ENCODE measurements at places on chromosomes 4 and X.

GRCh38 chr4:28391877-28392276 lies 1531.2 kb downstream of the STIM2 start:
- no peak for DNase-seq

DNA sequence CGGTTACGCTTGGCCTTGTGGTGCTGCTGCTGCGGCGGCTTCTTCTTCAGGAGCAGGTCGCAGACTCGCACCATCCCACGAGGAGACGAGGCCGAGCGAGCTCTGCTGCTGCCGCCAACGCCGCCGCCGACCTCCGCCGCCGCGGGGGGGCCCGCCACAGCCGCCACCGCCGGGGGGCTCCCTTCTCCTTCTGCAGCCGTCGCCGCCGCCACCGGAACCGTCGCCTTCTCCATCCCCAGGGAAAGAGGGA lies 237 bp downstream of the ANKRD17 start:
- no peak for DNase-seq

DNA sequence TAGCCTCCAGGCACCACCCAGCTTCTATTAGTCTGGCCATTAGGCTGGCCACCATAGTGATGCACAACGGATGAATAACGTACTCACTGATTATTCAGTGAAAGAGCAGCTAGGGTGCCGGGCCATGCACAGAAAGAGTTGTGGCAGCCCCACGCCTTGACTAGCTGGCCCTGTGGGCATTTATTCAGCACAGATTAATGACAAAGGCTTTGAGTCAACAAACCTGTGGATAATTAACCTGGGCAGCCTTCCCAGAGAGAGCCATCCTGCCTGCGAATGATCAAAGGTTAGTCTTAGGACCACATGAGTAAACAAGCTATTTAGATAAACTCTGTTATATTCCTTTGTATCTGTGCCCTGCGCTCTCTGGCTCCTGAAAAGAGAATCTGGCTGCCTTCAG lies 37.2 kb downstream of the MAP9 start:
- DNase-seq, result no peak

DNA sequence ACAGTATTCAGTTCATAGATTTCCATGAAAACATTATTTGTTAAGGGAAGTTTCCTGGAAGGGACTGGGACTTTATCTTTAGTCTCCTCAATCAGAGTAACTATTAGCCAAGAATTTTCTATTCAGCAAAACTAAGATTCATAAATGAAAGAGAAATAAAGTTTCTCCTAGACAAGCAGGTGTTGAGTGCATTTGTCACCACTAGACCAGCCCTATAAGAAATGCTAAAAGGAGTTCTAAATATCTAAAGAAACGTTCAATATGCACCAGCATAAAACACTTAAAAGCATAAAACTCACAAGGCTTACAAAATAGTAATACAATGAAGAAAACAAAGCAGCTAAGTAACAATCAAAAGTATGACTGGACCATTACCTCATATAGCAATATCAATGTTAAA lies 423.0 kb downstream of the TECRL start:
- DNase-seq, result no peak

DNA sequence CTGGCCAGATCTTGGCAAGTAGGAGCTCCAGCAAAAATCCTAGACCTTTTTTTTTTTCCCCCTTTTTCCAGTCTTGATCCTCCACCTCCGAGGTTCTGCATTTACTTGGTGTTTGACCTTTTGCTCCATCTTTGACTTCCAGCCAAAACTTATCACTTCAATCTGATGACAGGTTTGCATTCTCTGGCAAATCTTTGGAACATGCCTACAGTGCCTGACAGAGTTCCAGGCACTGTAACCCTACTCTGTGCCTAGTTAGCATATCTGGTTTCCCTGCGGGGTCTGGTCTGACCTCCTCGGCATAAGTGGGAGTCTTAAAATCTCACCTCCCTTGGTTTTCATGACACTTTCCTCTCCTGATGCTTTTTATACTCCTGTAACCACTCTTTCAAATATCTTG lies 39.4 kb upstream of the NR3C2 start:
- no peak for DNase-seq

DNA sequence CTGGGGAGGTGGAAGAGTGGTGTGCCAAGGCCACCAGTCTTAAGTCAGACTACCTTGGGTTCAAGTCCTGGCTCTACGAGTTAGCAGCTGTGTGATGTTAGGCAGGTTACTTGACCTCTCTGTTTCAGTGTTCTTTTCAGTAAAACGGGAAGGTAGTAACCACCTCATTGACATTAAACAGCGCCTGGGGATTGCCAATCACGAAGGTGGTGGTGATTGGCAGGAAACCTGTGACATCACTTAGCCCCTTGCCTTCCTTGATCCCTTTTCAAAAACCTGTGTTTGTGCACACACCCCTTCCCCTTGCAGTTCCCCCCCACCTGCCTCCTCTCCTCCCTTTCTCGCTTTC lies 7.6 kb downstream of the KLF3 start:
- DNase-seq, result no peak

DNA sequence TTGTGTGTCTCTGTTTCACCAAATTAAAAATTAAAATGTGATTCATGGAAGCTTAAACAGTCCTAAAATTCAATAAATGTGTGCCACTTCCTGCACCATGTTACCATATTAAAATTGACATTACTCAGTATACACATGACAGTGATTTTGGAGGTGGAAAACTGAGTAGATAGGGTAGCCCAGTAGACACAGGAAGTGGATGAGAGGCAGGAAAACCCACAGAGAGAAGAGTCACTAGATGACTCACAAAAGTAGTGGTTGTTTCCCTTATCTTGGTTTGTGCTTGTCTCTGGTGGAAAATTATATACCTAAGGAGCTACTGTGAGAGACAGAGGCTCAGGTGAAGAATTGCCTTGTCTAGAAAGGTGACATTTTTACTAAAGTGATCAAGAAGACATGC lies 375.8 kb upstream of the CXorf51B start:
- no peak for DNase-seq

- no peak for DNase-seq
These were observed 34.3 kb downstream of the HMX1 start for GRCh38 chr4:8837181-8837841.

- DNase-seq, result no peak
These were observed 246.3 kb downstream of the PPP3CA start for GRCh38 chr4:101101072-101101471.

DNA sequence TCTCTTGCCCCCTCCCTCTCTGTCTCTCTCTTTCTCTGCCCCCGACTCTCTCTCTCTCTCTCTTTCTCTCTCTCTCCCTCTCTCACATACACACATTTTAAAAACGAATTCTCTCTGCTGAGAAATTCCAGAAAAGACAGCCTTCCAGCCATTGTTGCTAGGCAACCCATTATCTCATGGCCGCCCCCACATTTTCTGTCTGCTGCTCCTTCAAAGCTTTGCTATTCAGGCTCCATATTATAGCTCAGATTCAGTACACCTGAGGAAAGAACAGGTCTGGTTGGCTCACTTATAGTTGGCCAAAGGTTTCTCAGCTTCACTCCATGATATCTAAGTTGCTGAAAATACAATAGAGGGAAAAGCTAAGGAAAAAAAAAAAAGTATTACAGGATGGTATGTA lies 174.4 kb upstream of the RADX start:
- no peak for DNase-seq

- no peak for DNase-seq
These were observed 35.9 kb upstream of the LRAT start for GRCh38 chr4:154707877-154708276.

Measured in skin of body (tissue), 3 donors.